Activated CD4-positive, alpha-beta T cell treated with anti-CD3 and anti-CD28 coated beads, Interleukin-2, amount 10 ng/mL, durations not matched to agents 24 days and 14 days (primary cell): ENCODE measurements at places on chromosomes 12 and 14. TPM values are rescaled to one million over a fixed set of nuclear protein-coding genes. Genes with fewer than 3 reads are reported as not detected.

- no peaks in the 10 kb centered on the region for H3K36me3 ChIP-seq
- no peaks in the 10 kb centered on the region for H3K27me3 ChIP-seq
- no peak overlapping the region for H3K4me3 ChIP-seq
Observed at GRCh38 chr12:132351751-132352495, 22.5 kb upstream of the GALNT9 start.

GRCh38 chr12:46958053-46958452, 121.4 kb upstream of the PCED1B start:
- H3K36me3 ChIP-seq = no peaks in the 10 kb centered on the region
- no peak overlapping the region for H3K4me3 ChIP-seq
- no peak for DNase-seq
- no peaks in the 10 kb centered on the region for H3K4me1 ChIP-seq

GRCh38 chr12:104823985-104824461, 134.1 kb downstream of the SLC41A2 start:
- H3K27ac ChIP-seq = no peak overlapping the region
- peaks cover 4% of the 10 kb centered on the region for H3K4me1 ChIP-seq
- DNase-seq = no peak
- no peaks in the 10 kb centered on the region for H3K27me3 ChIP-seq

DNA sequence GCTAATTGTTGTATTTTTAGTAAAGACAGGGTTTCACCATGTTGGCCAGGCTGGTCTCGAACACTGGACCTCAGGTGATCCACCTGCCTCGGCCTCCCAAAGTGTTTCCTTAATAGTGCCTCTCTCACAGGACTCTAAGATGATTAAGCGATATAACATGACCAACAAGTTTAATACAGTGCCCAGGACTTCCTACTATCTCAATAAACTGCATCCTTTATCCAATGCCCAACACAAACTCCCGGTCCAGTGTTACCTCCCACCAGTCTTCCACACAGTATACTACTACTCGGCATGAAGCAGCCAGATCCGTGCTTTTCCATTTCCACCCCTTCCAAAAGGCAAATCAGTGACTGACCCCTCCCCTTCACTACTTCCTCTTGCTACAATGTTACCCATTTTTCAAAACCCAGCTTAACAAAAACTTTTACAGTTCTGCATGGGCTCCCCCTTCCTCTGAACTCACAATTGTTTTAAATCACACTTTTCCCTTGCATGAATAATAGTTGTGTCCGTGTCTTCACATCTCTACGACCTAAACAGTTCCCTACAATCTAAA, 900 bp downstream of the NOP2 start:
- peaks cover 76% of the 10 kb centered on the region for H3K36me3 ChIP-seq
- H3K4me3 ChIP-seq = peak overlapping the region; percentile 98
- no peaks in the 10 kb centered on the region for H3K27me3 ChIP-seq
- H3K4me1 ChIP-seq = peaks cover 32% of the 10 kb centered on the region

DNA sequence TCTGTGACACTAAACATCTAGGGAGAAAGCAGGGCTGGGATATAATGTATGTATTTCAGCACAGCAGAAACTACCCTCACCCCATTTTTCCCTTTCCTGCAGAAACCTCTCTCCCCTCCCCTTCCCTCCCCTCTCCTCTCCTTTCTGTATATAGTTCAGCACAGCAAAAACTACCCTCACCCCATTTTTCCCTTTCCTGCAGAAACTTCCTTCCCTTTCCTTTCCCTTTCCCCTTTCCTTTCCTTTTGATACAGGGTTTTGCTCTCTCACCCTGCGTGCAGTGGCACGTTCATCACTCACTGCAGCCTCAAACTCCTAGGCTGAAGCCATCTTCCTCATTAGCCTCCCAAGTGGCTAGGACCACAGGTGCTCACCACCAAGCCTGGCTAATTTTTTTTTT, 2.1 kb downstream of the PMEL start:
- peaks cover 26% of the 10 kb centered on the region for H3K4me1 ChIP-seq
- no peak overlapping the region for H3K27ac ChIP-seq
- no peak for DNase-seq
- no peaks in the 10 kb centered on the region for H3K27me3 ChIP-seq
- no peak overlapping the region for H3K4me3 ChIP-seq

The FITM1 gene
- 0.26 and 0.54 TPM in 2 replicates for total RNA-seq

- H3K4me3 ChIP-seq = no peak overlapping the region
- no peaks in the 10 kb centered on the region for H3K4me1 ChIP-seq
- H3K27ac ChIP-seq = no peak overlapping the region
Observed at GRCh38 chr14:71060274-71060673, 153.0 kb downstream of the PCNX1 start.

DNA sequence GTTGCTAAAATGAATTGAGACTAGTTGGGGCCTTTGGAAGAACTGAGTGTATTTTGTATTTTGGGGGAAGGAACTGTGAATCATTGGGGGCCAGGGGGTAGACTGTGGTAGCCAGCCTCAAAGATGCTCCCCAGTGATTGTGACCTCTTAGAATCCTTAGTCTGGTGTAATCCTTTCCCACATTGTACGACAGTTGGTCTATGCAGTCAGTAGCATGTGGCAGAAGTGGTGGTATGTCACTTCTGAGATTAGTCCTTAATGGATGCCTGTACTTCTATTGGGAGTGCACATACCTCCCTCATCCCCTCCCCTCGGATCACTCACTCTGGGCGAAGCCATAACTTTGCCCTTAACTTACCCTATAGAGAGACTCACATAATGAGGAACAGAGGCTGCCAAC, 48.0 kb downstream of the USP15 start:
- H3K4me1 ChIP-seq = peaks cover 37% of the 10 kb centered on the region
- no peak overlapping the region for H3K27ac ChIP-seq
- H3K36me3 ChIP-seq = peaks cover 71% of the 10 kb centered on the region
- no peak for DNase-seq
- no peak overlapping the region for H3K4me3 ChIP-seq

DNA sequence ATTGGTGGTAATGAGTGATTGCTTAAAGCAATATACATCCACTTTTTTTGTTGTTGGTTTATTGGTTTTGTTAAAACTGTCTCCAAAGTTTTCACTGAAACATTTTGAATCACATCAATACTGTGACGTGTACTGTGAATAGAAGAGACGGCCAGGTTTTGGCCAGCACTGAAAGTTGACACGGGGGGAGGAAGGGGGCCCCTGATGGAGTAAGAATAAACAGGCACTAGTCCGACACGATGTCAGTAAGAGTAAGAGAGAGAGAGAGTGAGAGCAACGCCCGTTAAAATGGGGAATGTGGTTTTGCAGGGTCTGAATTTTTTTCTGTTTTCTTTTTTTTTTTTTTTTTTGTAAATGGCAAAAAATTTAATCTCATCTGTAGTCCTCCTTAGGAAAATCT, 14.7 kb downstream of the PEBP1 start:
- no peaks in the 10 kb centered on the region for H3K4me1 ChIP-seq
- no peaks in the 10 kb centered on the region for H3K27me3 ChIP-seq
- H3K36me3 ChIP-seq = peaks cover 35% of the 10 kb centered on the region
- H3K27ac ChIP-seq = no peak overlapping the region
- no peak overlapping the region for H3K4me3 ChIP-seq
- DNase-seq = no peak

- no peak overlapping the region for H3K4me3 ChIP-seq
- no peak for DNase-seq
- H3K27me3 ChIP-seq = no peaks in the 10 kb centered on the region
- H3K36me3 ChIP-seq = peaks cover 15% of the 10 kb centered on the region
- H3K4me1 ChIP-seq = peaks cover 18% of the 10 kb centered on the region
- no peak overlapping the region for H3K27ac ChIP-seq
Observed at GRCh38 chr14:89544636-89545301, 127.7 kb upstream of the FOXN3 start.

DNA sequence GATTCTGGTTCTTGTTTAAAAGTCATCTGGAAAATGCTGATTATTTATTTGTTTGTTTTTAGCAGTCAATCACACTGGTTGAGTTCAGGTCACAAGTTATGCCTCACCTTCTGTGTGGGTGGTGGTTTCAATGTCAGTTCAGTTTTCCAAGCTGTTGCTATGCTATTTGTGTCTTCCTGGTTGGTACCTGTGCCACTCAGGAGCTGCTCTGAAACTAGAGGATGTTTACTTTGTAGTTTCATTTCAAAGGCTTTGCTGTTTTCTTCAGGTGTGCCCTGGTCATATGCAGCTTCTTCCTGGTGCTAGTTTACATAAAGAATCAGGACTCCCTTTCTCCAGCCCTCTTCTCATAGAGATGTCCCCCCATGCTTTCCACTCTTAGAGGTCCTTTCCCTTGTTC, 75.7 kb upstream of the PPP4R3A start:
- H3K4me1 ChIP-seq = no peaks in the 10 kb centered on the region
- H3K27me3 ChIP-seq = no peaks in the 10 kb centered on the region
- no peak overlapping the region for H3K27ac ChIP-seq

DNA sequence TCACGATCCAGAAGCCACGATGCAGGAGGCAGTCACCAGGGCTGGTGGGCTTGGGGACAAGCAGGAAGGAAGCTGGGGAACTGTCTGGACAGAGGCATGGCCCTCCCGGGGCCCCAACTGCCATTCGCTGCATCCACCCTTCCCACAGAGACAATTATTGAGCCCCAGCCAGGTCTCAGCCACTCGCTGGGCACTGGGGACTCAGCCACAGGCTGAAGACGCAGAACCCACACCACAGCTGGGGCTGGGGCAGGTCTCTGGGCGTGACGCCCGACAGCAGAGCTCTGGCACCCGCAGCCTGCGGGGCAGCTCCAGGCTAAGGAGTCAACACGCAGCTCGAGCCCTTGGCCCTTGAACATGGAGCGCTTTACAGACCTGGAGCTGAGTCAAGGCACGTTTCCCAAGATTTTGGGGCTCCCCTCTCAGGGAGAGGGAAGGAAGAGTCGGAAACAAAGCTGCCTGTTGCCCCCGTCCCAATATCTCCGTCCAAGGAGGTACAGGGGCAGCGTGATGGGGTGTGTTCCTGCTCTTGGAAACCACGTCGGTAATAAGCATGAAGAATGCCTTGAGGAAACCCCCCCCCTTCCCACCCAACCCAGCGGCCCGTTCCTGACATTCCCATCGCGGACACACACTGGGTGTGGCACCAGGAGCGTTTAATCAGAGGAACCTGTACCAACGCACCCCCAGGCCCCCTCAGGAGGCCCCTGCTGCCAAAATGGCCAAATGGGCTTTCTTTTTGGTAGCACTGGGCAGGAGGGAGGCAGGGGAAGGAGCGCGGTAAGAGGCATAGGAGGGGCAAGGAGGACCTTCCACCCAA, 6.7 kb downstream of the RIMBP2 start:
- DNase-seq = no peak
- peaks cover 17% of the 10 kb centered on the region for H3K27me3 ChIP-seq
- no peaks in the 10 kb centered on the region for H3K4me1 ChIP-seq
- H3K4me3 ChIP-seq = no peak overlapping the region
- no peaks in the 10 kb centered on the region for H3K36me3 ChIP-seq
- no peak overlapping the region for H3K27ac ChIP-seq

The AMDHD1 gene
- total RNA-seq = 0.21 and 0.54 TPM in 2 replicates

The ART4 gene
- total RNA-seq = not detected in 2 replicates

DNA sequence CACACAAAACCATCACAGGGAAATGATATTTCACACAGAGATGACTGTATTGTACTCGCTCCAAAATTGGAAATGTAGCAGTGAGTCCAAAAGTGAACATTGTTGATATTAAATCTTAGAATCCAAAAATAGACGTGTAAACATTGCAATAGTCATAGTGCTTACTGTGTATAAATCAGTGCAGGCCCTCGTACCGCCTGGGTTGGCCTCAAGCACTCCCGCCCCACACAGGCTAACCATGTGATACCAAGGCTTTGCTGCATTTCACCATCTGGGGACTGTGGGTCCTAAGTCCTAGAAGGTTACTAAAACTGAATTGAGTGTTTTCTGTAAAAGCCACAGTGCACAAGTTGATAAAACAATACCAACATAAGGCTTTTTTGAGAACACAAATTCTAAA, 107.3 kb downstream of the PPP2R5E start:
- peaks cover 2% of the 10 kb centered on the region for H3K36me3 ChIP-seq
- no peak for DNase-seq
- H3K4me1 ChIP-seq = peaks cover 48% of the 10 kb centered on the region
- peak overlapping the region; percentile 4 for H3K4me3 ChIP-seq

- H3K4me3 ChIP-seq = no peak overlapping the region
- H3K27me3 ChIP-seq = no peaks in the 10 kb centered on the region
- peaks cover 17% of the 10 kb centered on the region for H3K4me1 ChIP-seq
- H3K27ac ChIP-seq = no peak overlapping the region
- H3K36me3 ChIP-seq = peaks cover 71% of the 10 kb centered on the region
- no peak for DNase-seq
Observed at GRCh38 chr12:120071493-120072020, 45.0 kb downstream of the RAB35 start.

The OLR1 gene
- total RNA-seq = not detected in 2 replicates

DNA sequence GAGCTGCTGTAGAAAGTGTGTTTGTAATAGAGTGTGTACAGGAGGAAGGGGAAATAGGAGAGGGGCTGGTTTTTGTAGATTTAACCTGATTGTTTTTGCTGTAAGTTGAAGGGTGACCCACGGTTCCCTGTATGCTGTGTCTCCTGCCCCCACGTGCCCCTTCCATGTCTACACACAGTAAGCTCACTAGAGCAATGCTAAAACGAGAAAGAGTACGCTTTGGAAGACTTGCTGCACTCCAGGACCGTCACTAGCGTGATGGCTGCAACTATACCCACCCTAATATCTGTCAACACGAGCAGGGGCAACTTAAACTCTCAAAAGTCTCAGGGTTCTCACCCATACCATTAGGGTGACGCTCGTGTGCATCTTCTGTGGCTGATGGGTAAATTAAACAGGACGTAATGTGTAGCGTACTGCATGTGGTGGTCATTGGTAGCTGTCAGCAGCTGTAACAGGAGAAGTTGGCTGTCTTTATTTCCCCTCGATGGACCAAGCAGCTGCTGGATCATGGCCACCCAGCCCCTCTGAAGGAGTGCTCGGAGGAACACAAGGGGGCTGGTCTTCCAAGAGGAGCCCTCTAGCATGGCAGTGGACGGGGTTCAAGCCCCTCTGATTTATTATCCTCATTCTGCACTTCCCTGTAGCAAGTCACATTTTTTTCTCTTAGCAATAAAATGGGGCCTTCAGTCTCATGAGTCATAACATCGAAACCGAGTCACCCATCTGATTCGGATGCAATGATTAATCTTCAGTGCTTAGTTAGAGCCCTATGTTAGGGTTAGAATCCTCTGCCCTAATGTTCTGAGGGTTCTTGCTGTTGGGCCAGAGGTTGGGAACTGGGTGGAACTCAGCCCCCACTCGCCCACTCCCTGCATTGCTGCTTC, 14.0 kb downstream of the CCND2 start:
- peaks cover 80% of the 10 kb centered on the region for H3K4me1 ChIP-seq
- DNase-seq = no peak
- peaks cover 93% of the 10 kb centered on the region for H3K36me3 ChIP-seq

The ZDHHC22 gene
- total RNA-seq = not detected in 2 replicates

- H3K4me3 ChIP-seq = no peak overlapping the region
- H3K36me3 ChIP-seq = peaks cover 4% of the 10 kb centered on the region
- H3K4me1 ChIP-seq = peaks cover 4% of the 10 kb centered on the region
- no peak for DNase-seq
- H3K27me3 ChIP-seq = no peaks in the 10 kb centered on the region
- no peak overlapping the region for H3K27ac ChIP-seq
Observed at GRCh38 chr12:1936406-1937320, 18.2 kb upstream of the CACNA2D4 start.

The TMEM132C gene
- not detected in 2 replicates for total RNA-seq

- no peaks in the 10 kb centered on the region for H3K27me3 ChIP-seq
- no peak for DNase-seq
- H3K4me3 ChIP-seq = no peak overlapping the region
- no peaks in the 10 kb centered on the region for H3K4me1 ChIP-seq
Observed at GRCh38 chr12:43290836-43291235, 261.2 kb downstream of the ADAMTS20 start.
